ENCODE measurements at places on chromosomes 7 and 10.

DNA sequence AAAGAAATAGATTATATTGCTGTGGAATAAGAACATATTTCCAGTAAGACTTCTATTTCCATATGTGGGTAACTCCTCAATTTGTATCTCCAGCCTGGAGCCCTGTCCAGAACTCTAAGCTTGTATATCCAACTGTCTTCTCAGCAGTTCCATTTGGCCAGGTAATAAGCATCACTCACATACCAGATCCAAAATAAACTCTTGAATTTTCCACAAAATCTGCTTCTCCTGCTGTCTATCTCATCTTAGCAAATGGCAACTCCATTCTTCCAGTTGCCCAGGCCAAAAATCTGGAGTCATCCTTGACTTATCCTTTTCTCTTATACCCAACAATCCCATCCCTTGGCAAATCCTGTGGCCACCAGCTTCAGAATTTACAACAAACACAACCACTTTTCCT lies 325.8 kb downstream of the CAMK1D start:
- DNase-seq: no peak

DNA sequence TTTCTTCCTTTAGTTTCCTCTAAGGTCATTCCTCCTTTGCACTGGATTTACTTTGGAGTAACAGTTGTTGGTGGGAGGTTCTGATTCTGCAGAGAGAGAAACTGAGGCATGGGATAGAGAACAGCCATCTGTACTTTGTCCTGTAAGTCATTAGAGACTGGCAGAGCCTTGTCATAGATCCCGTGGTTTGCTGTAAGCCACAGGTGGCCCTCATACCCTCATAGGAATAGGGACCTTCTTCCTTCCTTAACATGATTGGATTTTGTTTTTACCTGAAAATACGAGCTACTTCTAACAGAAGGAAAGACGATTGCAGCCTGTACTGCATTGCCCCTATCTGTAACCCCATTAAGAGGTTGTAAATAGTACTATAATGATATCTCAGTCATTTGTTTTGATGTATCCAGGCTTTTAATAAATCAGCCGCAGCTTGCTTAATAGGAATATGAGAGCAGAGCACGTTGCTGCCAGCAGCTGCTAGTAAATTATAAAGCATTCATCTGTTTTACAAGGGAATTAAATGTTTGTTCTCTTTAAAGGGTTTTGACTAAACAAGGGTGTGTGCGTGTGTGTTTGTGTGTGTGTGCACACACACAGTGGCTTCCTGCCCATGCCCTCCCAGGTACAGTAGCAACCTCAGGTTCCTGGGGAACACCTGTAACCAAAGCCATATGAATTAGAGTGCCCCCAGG lies 249.8 kb downstream of the AUTS2 start:
- DNase-seq: no peak

- no peak for DNase-seq
These were observed 2.1 kb upstream of the HOXA1 start for GRCh38 chr7:27097686-27098577.

- DNase-seq: no peak
These were observed 93.2 kb downstream of the EGFR start for GRCh38 chr7:55112056-55112455.

- no peak for DNase-seq
These were observed 274.6 kb downstream of the TNS3 start for GRCh38 chr7:47307311-47307710.

- DNase-seq: no peak
These were observed 54.4 kb upstream of the TMEM72 start for GRCh38 chr10:44856696-44857095.

GRCh38 chr10:65320236-65321026 lies 1605.4 kb upstream of the LRRTM3 start:
- no peak for DNase-seq

- DNase-seq: no peak
These were observed 332.2 kb downstream of the EXOC4 start for GRCh38 chr7:133584956-133585668.

GRCh38 chr7:34567906-34568305 lies 90.1 kb upstream of the NPSR1 start:
- DNase-seq: no peak

GRCh38 chr7:15332956-15333355 lies 228.9 kb downstream of the AGMO start:
- no peak for DNase-seq

- DNase-seq: no peak
These were observed 31.4 kb downstream of the LRMDA start for GRCh38 chr10:75462865-75463264.

DNA sequence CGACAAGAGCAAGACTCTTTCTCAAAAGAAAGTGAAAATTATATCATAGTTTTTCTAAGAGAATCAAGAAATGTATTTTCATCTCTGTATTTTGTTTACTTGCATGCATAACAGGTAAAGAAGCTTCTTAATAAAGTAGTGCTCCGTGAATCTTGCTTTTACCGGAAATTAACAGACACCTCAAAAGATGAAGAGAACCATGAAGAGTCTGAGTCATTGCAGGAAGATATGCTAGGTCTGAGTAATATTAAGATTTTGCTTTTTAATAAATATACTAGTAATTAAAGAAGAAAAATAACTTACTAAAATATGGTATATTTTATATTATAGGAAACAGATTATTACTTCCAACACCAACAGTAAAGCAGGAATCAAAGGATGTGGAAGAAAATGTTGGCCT lies 39.5 kb upstream of the STOX1 start:
- DNase-seq: no peak

DNA sequence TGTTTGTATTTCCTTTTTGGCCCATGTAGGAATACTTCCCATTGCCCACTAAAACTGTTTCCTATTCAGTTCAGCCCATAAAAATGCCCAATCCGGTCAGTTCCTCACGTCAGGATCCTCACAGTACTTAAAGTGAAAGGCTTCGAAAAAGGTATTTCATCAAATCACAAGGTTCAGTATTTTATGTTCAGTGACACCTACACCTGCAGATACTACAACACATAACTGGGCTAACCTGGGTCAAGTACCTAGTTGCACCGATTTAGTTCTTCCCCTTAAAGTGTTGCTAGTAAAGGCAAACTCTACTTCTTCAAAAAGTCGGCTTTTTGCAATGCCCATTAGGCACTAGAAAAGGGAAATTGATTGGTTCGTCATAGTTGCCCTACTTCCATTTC lies 1.1 kb downstream of the SNX13 start:
- no peak for DNase-seq

- DNase-seq: no peak
These were observed 316.0 kb upstream of the SEMA3C start for GRCh38 chr7:81234896-81235295.

DNA sequence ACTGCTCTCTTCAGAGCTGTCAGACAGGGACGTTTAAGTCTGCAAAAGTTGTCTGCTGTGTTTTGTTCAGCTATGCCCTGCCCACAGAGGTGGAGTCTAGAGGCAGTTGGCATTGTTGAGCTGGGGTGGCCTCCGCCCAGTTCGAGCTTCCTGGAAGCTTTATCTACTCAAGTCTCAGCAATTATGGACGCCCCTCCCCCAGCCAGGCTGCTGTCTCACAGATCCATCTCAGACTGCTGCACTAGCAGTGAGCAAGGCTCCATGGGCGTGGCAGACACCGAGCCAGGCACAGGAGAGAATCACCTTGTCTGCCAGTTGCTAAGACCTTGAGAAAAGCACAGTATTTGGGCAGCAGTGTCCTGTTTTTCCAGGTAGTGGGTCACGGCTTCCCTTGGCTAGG lies 98.1 kb downstream of the SDHAF3 start:
- DNase-seq: no peak

DNA sequence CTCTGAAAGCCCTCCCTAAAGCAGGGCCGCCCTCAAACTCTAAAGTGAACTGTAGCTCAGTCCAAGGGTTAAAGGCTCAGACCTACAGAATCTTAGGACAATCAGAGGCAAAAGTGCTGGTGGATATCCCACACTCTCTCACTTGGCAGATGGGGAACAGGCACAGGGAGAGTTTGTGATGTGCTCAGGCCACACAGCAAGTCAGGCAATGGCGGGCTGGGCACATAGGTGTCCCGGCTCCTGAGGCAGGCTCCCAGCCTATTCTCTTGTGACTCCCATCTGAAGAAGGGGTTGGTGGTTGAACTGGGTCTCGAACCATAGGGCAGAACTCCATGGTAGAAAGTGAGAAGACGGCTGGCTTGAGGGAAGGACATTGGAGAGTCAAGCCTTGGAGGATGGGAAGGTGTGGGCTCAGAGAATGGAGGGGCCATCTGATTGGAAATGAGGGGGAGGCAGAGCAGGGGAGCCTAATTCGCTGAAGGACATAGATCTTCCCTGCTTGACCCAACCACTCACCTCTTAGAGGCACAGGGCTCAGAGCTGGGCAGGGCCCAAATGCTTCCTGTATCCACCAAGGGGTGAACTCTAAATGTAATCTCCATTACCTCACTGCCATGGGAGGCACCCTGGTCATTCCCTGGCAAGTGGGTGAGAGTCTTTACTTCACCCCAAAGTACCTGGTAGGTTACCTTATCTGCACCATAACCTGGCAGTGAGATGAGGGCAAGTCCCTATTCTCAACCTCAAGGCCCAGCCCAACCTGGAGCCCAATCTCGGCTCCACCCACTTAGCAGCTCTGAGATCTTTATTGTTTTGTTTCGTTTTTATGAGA lies 4.9 kb upstream of the ZMIZ1 start:
- DNase-seq: no peak

DNA sequence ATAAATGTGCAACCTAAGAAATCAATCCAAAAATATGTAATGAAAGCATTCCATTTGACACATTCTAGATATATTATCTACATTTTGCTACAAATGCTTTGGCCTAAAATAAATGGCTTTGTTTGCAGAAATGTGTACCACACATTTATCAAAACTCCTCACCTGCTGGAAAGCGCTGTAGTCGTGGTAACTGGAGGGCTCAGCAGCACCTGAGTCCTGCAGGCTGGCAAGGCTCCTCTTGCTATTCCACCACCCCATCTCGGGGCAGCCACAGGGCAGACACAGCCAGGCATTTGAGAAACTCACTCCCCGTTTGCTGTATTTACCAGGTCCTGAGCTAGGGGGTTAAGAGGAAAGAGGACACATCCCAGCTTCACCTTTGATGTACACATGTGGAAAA lies 68.1 kb upstream of the TOMM7 start:
- DNase-seq: no peak

DNA sequence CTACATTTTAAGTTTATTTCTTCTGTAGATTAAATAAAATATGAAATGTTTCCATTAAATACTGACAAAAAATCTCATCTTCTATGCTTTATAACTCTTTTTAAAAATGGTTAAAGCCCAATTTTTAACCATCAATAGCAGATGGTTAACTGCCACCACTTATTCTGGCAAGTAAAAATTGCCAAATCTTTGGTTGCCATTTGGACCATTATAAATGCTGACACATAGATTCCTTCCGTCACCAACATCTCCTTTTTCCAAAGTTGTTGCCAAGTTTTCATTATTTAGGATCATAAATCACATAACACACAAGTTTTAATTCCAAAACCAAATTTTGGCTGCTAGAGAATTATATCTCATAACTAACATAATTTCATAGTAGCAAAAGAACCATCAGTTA lies 1614.3 kb downstream of the REEP3 start:
- DNase-seq: no peak

DNA sequence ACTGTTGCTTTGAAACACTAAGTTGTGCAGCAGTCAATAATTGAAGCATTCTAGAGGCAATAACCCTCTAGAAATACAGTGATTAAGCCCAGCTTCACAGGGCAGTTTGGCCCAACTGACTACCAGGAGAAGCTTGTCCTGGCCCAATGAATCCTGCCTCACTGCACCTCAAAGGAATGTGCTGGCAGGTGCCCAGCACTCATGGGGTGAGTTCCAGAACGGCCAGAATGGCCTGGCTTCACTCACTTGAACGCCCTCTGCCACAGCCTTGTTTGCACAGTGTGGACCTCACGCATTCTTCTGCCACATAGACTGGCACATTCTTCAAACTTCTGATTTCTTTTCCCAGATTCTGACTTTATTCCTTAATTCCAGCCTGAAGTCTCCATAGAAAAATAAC lies 6.6 kb upstream of the ITIH2 start:
- DNase-seq: no peak

GRCh38 chr7:44772867-44773266 lies 23.6 kb upstream of the PPIA start:
- DNase-seq: no peak

DNA sequence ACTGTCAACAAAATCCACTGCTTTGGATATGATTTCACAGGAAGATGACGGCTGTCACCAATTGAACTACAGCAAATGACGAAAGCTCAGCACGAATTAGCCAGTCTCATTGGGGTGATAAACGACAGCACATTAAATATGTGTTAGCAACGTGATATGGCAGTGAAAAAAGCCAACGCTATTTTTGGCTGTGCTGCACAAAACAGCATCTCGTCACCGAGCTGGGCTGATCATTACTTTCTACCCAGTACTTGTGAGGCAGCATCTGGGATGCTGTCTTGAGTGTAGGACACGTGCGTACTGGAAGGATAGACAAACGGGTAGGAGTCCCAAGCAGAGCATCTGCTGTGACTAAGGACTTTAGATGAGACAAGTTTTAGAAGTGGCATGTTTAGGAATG lies 138.3 kb downstream of the EXOC4 start:
- DNase-seq: no peak

- DNase-seq: peak; percentile 46
These were observed at the start of gene PIK3AP1 for GRCh38 chr10:96720422-96721206. Gene PIK3AP1 (minus strand): TSS chr10:96720514. CDS start chr10:96720394, 120 bp downstream.

DNA sequence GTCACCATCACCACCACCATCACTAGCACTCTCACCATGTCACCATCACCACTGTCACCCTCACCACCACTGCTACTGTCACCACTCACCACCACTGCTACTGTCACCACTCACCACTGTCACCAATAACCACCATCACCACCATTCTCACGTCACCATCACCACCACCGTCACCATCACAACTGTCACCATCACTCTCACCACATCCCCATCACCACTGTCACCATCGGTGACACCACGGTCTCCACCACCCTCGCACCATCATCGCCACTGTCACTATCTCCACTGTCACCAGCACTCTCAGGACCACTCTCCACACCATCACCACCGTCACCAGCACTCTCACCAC lies 130.4 kb downstream of the MAD1L1 start:
- DNase-seq: no peak

DNA sequence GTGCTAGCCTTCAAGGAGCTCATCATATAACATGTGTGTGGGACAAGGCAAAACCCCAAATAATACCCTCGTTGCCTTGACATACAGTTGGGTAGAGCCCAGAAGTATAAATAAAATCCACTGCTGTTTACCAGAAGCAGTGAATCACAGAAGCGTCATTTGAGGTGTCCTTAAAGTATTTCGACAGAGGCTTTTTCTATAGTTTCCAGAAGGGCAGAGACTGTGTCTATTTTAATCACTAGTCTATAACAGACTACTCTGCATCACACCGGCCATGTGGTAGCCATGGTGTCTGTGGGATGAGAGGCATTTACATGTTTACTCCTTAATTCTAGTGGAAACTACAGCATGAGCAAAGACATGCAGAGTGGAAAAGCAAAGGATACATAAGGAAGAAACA lies 131.3 kb downstream of the CTTNBP2 start:
- no peak for DNase-seq

GRCh38 chr10:103053659-103054581 lies 135.8 kb downstream of the CNNM2 start:
- peak; percentile 17 for DNase-seq

Measured in stimulated activated CD8-positive, alpha-beta memory T cell treated with anti-CD3 and anti-CD28 coated beads, Interleukin-12 subunit alpha, Interleukin-12 subunit beta, amount 100 ng/mL, for 4 hours (primary cell).